ENCODE measurements at places on chromosomes 5 and 9. TPM values are rescaled to one million over a fixed set of nuclear protein-coding genes. Genes with fewer than 3 reads are reported as not detected.

DNA sequence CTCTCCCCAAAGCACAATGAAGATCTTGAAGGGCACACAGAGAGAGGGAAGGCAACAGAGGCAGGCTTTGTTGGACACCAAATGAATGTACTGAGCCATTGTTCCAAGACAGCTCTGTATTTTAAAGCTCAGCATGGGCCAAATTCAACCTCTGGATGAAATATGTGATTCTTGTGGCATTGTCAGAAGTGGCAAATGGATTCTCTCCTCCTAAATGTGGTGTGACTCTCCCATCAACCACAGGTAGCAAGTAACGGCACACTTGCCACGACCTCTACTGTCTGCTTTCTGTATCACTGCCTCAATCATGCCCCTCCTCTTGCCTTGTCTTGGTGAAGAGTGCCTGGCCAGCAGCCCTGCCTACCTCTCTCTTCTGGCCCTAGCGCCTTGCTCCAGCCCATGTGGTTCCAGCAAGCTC lies 6.1 kb upstream of the MOB3B start:
- DNase-seq: no peak

GRCh38 chr5:111255169-111255568 lies 31.0 kb downstream of the CAMK4 start:
- DNase-seq: no peak

Gene RGMB
- 12.3 TPM for polyA plus RNA-seq

- no peak for DNase-seq
These were observed 214.5 kb downstream of the ATP10B start for GRCh38 chr5:160637357-160638090.

Gene SPATA31C1
- polyA plus RNA-seq: 0.55 TPM

- no peak for DNase-seq
These were observed 319.1 kb upstream of the IRX4 start for GRCh38 chr5:2201832-2202231.

Gene AHRR
- 3.2 TPM for polyA plus RNA-seq

DNA sequence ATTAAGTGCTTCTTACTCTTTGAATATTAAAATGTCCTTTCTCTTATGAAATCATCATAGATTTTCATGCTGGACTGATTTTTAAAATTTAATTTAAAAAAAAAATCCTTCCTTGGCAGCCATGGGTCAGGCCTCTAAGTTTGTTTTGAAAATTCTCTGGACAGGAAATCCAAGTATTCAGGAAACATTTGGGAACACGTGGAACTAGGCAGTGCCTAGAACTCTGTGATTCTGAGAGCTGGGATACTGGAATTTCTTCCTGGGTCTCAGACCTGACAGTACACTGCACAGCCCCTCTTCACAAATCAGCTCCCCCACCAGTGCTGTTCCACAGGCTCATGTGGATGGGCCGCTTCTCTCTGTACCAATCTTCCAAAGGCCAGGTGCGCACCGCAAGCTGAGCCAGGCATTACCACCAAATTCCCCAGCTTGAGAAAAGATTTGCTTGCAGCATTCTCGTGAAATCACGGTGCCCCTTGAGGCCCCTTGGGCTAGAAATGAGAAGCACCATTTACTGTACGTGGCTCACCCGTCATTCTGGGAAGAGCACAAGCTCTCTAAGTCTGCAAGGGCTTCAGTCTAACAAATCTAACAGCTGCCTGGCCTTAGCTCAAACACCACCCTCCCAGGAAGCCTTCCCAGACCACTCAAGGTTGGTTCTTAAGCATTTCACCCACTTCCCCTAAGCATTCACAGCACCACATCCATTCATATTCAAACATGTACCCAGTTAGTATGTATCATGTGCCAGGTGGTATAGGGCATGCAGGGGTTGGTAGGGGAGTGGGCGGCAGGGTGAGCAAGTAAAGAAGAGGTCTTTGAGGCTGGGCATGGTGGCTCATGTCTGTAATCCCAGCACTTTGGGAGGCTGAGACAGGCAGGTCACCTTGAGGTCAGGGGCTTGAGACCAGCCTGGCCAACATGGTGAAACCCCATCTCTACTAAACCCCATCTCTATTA lies 26.5 kb downstream of the B4GALT1 start:
- DNase-seq: no peak

Gene FAM151B
- polyA plus RNA-seq: 3.4 TPM

Gene FLT4
- 24.1 TPM for polyA plus RNA-seq

DNA sequence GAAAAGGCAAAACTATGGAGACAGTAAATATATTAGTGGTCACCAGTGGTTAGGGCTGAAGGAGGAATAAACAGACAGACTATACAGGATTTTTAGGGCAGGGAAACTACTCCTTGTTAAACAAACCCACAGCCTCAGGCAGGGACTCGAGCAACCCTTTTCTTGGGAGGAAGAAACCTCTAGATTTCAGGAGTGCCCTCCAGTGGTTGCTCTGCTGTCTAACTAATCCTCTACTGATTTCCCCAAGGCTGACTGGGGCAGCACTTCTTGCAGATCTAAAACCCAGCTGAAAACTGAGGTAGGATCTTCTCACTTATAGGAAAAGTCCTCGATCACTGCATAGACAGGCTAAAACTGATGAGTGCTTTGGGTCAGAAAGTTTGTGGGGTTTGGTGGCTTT lies 176.8 kb downstream of the ISOC1 start:
- DNase-seq: no peak

Gene PAX5
- 0.22 TPM for polyA plus RNA-seq

DNA sequence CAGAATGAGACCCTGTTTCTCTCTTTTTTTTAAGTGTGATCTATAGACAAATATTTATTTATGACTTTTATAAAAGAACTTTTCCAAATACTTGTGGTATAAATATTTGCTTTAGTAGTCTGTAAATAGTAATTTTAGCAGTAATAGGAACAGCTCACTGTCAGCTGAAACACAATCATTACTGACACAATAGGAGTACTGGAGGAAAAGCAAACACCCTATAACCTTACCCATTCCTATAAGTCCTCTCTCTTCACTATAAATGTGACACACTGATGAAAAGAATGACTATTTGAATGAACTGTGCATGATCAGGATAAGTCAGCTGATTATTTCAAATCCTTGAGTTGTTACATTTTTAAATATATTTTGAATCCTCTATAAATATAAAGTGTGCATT lies 72.4 kb downstream of the CDH12 start:
- DNase-seq: no peak

- DNase-seq: no peak
These were observed 101.4 kb upstream of the MPDZ start for GRCh38 chr9:13380903-13381302.

- DNase-seq: no peak
These were observed 72.6 kb downstream of the ZNF354C start for GRCh38 chr5:179132586-179133355.

Gene PCDHA1
- not detected for polyA plus RNA-seq

Gene FBP2
- polyA plus RNA-seq: not detected

DNA sequence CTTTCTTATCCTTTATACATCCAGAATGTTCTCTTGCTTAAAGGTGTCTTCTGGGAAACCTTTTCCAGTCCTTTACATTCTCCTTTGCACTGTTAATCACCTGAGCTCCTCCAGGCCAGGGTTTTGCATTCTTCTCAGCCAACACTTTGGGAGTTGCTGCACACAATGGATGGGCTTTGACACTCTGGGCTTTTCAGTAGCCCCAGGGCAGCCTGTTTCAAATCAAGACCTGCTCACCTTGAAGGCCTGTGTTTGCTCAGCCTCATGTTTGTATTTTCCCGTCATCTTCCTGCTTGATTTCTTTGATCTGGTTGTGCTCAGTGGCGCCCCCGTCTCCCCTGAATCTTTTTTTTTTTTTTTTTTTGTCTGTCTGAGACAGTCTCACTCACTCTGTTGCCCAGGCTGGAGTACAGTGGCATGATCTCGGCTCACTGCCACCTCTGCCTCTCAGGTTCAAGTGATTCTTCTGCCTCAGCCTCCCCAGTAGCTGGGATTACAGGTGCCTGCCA lies 41.0 kb downstream of the DMRT1 start:
- DNase-seq: no peak

GRCh38 chr5:134784946-134785620 lies 26.5 kb downstream of the DDX46 start:
- DNase-seq: no peak

Measured in renal cortex interstitium (tissue), 15 donors.